Motor neuron (in vitro differentiated cells): ENCODE measurements at places on chromosomes 16 and 17. TPM values are rescaled to one million over a fixed set of nuclear protein-coding genes. Genes with fewer than 3 reads are reported as not detected.

SLC43A2 gene
- total RNA-seq: 28.9 and 33.3 TPM in 2 replicates

- no peak for ATAC-seq
These were observed 36.4 kb upstream of the VPS4A start for GRCh38 chr16:69274699-69275235.

DNA sequence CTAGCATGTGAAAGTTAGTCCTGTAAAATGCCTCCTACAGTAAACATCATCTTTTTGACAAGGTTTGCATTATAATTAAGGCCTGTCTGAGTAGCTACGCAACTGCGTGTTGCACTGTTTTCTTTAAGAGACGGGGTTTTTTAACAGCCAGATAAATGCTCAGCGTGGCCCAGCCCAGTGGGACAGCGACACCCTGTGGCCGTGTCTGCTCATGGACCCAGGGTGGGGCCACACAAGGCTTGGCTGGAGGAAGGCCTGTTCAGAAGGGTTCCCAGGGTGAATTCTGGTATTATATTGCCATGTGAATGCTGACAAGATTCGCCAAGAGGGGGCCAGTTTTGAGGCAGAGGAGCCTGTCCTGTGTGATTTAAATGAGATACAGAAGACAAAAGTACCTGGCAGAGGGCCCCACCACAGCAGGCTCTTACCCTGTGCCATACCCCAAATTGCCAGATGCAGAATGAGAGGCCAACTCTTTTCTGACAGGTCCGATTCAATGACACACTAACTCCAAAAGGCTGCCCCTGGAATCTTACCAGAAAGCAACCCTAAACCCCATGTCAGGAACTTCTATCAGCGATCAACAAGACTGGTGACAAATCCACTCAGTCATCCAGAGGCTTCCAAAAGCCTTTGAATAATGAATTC, 65.9 kb upstream of the IRX6 start:
- ATAC-seq: peak; percentile 100

OTOA gene
- 0.41 and 0.42 TPM in 2 replicates for total RNA-seq

DNA sequence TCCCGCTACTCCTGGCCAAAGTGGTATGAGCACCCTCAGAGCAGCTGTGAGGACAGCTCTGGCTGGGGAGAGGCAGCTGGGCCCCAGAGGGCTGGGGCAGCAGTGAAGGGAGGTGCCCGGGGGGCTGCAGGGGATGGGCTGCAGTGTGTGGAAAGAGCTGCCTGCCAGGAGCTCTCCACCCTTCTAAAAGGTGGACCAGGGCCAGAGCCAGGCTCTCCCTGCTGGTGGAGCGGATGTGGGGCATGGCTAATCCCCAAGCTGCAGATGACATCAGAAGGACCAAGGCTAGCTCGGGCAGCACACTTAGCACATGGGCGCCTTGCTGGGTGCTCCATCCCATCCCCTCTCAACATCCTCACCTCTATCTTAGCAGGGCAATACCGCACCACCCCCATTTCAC, 103.1 kb downstream of the SDK2 start:
- no peak for ATAC-seq

ERN2 gene
- 3.6 and 4.2 TPM in 2 replicates for total RNA-seq

GRCh38 chr17:11742886-11743285, 144.6 kb downstream of the DNAH9 start:
- ATAC-seq: no peak

DNA sequence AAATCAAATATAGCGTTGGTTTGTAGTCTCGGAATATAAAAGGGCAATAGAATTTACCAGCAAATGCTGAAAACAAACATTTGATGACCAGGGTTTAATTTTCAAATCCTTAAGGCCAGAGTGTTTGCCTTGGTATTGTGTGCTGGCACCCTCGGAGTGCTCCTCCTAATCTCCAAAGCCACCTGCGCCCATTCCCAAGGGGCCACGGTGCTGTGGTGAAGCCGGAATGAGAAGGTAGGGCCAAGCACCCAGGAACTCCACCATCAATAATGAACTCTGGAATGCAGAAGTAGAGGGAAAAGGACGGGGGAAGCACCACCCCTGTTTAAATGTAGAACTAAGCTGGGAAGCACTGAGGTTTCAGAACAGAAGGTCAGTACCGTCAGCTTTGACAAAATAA, 51.9 kb downstream of the COG7 start:
- ATAC-seq: no peak

- ATAC-seq: no peak
These were observed 16.5 kb upstream of the ADGRG3 start for GRCh38 chr16:57651344-57652333.

GRCh38 chr17:73340093-73340596, 28.3 kb upstream of the CDC42EP4 start:
- no peak for ATAC-seq

- ATAC-seq: peak; percentile 18
These were observed 21.8 kb upstream of the FOXK2 start for GRCh38 chr17:82497483-82498405.

- ATAC-seq: peak; percentile 73
These were observed at the start of gene MSL1 for GRCh38 chr17:40121181-40122135. Gene MSL1, plus strand, starts transcription at chr17:40121971. Its CDS starts 642 bp downstream, at chr17:40122613.

GRCh38 chr16:46908540-46909372, 24.6 kb downstream of the GPT2 start:
- ATAC-seq: peak; percentile 58

DNA sequence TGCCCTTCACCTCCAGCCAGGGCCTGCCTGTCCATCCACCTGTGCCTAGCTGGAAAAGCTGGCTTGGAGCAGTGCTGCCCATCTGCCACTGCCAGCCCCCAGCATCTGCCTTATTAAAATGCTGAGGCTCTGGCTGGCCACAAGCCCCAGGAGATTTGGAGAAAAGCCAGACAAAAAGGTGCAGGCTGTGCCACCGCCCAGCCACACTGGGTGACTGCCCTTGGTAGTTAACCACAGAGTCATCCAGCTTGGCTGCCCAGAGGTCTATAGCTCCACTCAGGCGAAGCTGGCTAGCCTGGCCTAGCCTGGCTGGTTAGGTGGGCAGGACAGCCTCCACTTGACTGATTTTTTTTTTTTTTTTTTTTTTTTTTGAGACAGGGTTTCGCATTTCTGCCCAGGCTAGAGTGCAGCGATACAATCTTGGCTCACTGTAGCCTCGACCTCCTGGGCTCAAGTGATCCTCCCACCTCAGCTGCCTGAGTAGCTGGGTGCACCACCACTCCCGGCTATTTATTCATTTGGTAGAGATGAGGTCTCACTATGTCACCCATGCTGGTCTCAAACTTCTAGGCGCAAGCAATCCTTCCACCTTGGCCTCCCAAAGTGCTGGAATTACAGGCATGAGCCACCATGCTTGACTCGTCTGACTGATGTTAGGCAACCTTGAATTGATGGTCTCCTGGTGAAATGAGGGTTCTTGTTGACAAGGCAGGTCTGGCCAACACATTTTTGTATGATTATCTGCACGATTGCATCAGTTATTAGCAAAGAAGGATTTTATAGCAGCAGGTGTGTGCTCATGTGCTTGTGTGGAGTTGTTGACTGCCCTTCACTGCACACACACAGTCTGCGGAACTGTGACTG, 103.8 kb downstream of the RAB11FIP4 start:
- ATAC-seq: no peak

DNA sequence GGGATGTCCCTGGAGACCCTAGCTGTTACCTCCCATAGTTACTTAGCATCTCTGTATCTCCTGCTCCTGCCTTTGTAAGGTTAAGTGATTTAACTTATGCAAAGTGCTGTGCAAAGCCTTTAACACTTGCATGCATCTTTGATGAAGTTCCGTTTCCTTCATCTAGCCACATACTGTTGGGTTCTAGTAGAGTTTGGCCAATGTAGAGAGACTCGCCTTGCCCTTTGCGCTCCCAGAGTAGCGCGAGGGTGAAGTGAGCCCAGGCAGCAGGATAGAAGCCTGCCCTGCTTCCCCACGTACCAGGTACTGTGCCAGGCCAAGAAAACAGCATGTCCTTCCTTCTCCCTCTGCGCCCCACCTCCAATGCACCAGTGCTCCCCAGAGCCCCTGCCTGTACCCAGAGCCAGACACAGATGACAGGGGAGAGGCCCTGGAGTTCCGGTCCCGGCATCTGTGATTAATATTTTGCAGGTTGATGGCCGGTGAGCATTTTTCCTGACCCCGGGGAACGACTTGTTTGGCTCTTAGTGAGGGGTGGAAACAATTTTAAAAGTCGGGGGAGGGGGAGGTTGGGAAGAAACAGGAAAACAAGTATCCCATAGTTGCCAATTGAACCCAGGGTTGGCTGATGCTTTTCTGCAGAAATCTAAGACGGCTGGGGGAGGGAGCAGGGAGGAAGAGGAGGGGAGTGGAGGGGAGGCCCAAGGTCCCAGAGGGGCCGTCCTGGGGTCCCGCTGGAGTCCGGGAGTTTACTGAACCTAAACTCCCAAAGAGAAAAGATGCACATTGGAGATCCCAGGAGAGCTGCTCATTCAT, 13.1 kb upstream of the CDC42EP4 start:
- no peak for ATAC-seq

GRCh38 chr17:2883544-2884213, 87.4 kb downstream of the RAP1GAP2 start:
- no peak for ATAC-seq

SLC7A5 gene
- total RNA-seq: 11.9 and 15.5 TPM in 2 replicates

- ATAC-seq: no peak
These were observed 974 bp downstream of the GALR2 start for GRCh38 chr17:76075364-76076145.

LAT gene
- 1.2 and 1.4 TPM in 2 replicates for total RNA-seq

DNA sequence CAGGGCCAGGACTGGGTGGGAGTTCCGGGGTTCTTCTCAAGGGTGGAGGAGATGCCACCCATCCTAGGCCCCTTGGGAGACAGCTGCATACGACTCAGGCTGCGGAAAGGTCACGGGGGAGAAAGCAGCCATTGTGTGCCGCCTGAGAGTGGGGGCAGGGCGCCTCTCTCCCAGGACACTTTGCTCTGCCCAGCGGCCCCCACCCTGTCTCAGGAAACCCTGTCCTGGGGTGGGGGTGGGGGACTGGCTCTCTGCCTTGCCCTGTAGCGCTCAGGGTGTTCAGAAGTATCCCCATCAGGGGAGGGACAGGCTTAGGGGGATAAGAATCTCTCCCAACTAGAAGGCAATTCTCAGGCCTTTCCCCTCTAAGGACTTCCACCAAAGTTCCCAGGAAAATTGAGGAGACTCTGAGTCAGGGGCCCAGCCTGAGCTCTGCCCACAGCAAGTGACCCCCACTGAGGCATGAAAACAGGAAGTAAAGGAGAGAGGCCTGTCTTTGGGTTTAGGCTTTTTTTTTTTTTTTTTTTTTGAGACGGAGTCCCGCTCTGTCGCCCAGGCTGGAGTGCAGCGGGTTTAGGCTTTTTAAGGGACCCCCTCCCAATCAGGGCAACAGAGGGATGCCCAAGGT, 4.9 kb downstream of the GIT1 start:
- ATAC-seq: no peak

DNA sequence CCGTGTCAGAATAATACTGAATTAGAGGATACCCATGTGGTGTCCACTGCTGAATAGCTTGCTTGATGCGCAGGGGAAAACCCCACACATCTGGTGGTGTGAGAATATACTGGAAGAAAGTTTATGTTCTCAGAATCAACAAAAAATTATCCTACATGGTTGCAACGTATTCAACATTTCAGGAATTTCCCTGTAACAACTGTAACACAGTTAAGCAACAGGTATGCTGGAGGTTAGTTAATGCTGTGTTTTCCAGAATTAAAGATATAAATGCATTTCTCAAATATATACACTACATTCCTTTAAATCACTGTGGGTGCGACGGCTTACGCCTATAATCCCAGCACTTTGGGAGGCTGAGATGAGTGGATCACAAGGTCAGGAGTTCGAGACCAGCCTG, 5.4 kb downstream of the CNOT1 start:
- ATAC-seq: no peak

DNA sequence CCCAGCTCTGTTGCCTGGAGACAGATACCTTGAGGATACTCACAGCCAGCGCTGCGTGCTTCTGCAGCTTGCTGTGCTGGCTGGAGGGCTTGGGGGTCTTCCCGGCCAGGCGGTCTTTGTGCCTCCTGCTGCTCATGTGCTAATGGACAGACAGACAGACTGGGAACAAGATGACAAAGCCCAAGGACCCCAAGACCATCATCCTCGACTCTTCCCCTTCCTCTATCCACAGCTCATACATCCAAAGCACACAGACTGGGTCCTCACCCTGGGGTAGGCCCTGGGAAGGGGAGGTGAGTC, 7.7 kb downstream of the NKIRAS2 start:
- ATAC-seq: no peak

FAM83G gene
- total RNA-seq: 0.50 and 0.68 TPM in 2 replicates

DNA sequence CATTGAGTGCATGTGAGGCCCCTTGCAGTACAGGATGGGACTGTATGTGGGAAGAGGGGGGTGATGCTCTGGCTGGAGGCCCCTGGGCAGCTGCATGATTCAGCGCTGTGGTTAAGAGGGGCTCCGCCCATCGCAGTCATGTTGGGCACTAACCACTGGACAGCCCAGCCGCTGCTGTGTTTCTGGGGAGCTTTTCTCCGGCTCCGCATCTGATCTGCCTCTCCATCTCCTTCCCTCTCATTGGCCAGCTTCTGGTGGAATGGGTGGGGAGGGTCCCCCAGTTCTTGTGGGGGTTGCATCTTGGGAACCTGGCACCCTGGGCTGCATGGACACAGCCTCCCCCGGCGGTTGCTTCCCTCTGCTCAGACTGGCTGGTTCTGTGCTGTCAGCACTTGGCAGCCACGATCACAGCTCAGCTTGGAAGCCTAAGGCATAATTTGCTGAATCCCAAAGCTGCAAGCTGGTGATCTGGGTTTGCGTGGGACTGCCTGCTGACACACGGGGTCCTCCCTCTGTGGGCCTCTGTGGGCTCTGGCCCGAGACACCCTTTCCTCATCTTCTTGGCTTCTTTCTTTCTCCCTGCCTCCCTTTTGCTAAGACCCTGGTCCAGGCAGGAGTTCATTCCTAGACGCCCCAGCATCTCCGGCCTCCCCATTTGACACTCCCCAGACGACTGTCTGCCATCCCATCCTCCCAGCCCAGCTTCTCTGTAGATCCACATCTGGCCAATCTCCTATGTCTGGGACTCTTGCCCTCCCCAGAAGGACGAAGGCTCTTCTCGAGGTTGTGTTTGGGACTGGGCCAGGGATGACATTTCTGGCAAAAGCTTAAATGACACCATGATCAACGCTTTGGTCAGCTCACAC, 168.3 kb downstream of the SEC14L1 start:
- peak; percentile 95 for ATAC-seq

- no peak for ATAC-seq
These were observed 392.7 kb downstream of the CPPED1 start for GRCh38 chr16:12410837-12411490.
